ENCODE measurements at places on chromosomes 1 and 21. TPM values are rescaled to one million over a fixed set of nuclear protein-coding genes. Genes with fewer than 3 reads are reported as not detected.

Gene LMX1A
- not detected for total RNA-seq

Gene WLS
- 32.5 TPM for total RNA-seq

Gene CRYZ
- total RNA-seq = 209 TPM

Gene HCN3
- 1.7 TPM for total RNA-seq

Gene PI4KB
- 43.4 TPM for total RNA-seq

Gene PCSK9
- 17.5 TPM for total RNA-seq

Gene GSTM5
- not detected for total RNA-seq

Gene HNRNPU
- total RNA-seq = 318 TPM

Gene CRNN
- not detected for total RNA-seq

Gene RIPK4
- 65.1 TPM for total RNA-seq

Gene VHLL
- total RNA-seq = not detected

Gene GRIK1
- not detected for total RNA-seq

Gene CELA3A
- total RNA-seq = not detected

Gene LRRC52
- not detected for total RNA-seq

Gene NHLH1
- 0.05 TPM for total RNA-seq

Gene ZBTB8A
- total RNA-seq = 8.9 TPM
